Spinal cord (tissue), 10 donors: ENCODE measurements at places on chromosomes 1 and 21. TPM values are rescaled to one million over a fixed set of nuclear protein-coding genes. Genes with fewer than 3 reads are reported as not detected.

TDRD10 gene
- polyA plus RNA-seq, result 3.1 TPM

FAM72B gene
- polyA plus RNA-seq, result 5.4 TPM

HTR6 gene
- 1.7 TPM for polyA plus RNA-seq

MRPL55 gene
- 68.5 TPM for polyA plus RNA-seq

RIMS3 gene
- polyA plus RNA-seq, result 38.5 TPM

GBP3 gene
- polyA plus RNA-seq, result 1.6 TPM

TFAP2E gene
- polyA plus RNA-seq, result 12.4 TPM

AIRE gene
- 0.63 TPM for polyA plus RNA-seq

PADI4 gene
- polyA plus RNA-seq, result 0.89 TPM

CZIB gene
- 95.3 TPM for polyA plus RNA-seq

CHI3L1 gene
- polyA plus RNA-seq, result 2.0 TPM

RSPH1 gene
- 37.5 TPM for polyA plus RNA-seq

HSPG2 gene
- 49.6 TPM for polyA plus RNA-seq

BCAS2 gene
- polyA plus RNA-seq, result 77.3 TPM
